ENCODE measurements at places on chromosomes 12 and 14.
A peak's percentile ranks its signal among the peaks of the same experiment; 100 is the strongest.

GRCh38 chr12:118103601-118104382, at the start of gene VSIG10:
Gene VSIG10, minus strand, starts transcription at chr12:118104011. Its CDS starts 340 bp downstream, at chr12:118103671.
- DNase-seq: peak; percentile 80

GRCh38 chr12:7142056-7142644, 12.0 kb downstream of the CLSTN3 start:
- DNase-seq: peak; percentile 85

- no peak for DNase-seq
Observed at GRCh38 chr12:123973552-123974341, 732 bp downstream of the ZNF664 start.

- no peak for DNase-seq
Observed at GRCh38 chr14:99261912-99262787, 9.8 kb downstream of the BCL11B start.

- DNase-seq: peak; percentile 53
Observed at GRCh38 chr12:31387466-31387865, 61.5 kb upstream of the SINHCAF start.

GRCh38 chr12:48973531-48973930, 2.0 kb upstream of the WNT10B start:
- DNase-seq: no peak

GRCh38 chr12:32105986-32106516, 596 bp upstream of the BICD1 start:
- no peak for DNase-seq

DNA sequence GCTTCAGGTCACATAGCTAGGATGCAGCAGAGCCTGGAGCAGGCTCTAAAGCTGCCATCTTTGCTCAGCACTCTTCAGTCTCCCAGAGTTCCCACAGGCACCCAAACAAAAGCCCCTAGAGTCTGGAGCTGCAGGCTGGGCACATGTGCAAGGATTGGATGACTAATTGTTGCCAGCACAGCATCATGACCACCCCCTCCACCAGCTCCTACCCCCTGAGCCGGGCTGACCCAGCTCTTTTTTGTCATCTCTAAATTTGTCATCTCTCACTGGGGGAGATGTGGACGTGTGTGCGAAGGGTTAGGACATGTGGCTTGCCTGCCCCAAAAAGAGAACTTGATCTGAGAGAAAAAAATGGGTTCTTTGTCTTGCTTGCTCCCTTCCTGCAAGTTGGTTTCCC, 4.3 kb upstream of the MMP19 start:
- DNase-seq: no peak

DNA sequence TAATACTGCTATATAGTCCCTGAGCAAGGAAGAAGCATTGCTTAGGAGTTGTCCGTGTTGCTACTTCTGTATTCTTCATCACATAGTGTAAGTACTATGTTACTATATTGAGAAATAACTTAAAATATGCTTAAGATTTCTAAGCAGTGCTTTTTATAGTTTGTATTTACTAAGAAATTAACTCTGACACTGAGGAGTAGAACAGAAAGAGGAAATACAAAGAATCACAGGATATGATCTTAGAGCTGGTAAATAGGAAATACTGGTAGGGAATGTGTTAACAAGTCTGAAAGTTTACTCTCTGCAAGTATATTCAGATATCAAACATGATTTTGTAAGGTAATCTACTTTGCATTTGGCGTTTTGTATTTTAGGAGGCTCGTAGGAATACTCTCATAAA, 15.5 kb downstream of the XPOT start:
- no peak for DNase-seq

DNA sequence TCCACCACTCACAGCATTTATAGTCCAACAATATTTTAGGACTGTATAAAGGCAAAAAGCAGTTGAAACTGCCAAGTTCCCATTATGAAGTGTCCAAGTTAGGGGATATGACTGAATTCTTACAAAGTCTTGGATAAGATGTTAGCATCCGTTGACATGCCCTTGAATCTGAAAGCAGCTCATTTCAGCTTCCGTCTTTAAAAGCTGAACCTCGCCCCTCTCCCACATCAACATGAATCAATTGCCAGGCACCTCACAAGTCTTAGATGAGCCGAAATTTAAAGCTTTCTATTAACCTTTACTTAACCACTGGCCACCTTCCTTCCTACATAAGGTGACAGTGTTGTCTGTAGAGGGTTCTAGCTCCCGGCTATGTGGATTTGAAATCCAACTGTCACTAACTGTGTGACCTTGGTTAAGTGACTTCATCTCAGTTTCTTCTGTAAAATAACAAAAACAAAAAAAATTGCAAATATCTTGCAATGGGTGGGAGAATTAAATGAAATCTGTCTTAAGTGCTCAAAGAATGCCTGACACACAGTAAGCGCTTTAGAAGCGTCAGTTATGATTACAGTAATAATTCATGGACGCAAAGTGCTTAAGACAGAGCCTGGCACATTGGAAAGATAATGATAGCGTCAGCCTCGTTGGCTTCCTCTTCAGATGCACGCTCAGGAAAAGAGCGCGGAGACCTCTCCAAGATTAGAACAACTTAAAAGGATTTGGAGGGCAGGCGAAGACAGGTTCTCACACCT, 1.2 kb downstream of the PPP1CC start:
- no peak for DNase-seq

GRCh38 chr14:103126873-103127304, 3.6 kb downstream of the TNFAIP2 start:
- no peak for DNase-seq

GRCh38 chr14:99296517-99296916, 24.5 kb upstream of the BCL11B start:
- DNase-seq: peak; percentile 49

DNA sequence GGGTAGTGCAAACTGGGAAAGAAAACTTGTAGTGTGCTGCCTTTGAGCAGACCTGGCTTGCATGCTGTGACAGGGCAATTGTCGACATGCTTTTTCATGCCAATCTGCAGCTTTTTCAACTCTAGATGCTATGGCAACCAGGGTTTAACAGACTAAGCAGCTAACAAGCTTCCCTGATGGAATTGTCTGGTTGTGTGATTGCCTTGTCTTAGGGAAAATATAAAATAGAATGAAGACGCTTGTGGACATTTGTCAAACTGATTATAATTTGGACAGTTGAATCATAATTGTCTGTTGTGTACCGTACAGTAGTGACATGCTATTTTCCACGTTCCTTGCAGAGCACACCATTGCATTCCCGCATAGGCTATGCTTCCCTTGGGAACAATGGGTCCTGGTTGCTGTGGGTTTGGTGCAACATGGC, 113.0 kb downstream of the FOXG1 start:
- DNase-seq: no peak

DNA sequence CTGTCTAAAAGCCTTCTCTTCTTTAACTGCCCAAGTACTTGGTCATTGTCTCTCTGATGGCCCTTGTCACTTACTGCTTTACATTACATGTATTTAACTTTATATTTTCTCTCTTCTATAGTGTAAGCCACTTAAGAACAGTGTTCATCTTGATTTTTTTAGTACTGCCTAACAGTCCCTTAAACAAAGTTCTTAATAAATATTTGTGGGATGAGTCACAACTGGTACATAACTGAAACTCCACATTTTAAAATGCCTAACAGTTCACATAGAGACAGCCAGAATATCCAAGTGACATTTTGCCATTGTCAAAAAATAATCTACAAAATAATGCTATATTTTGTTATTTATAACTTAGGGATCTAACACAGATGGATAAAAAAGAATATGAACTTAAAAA, 146.6 kb downstream of the STXBP6 start:
- no peak for DNase-seq

- DNase-seq: no peak
Observed at GRCh38 chr14:74664717-74665116, 48.2 kb downstream of the AREL1 start.

GRCh38 chr12:116959845-116960514, 49.2 kb downstream of the FBXW8 start:
- DNase-seq: no peak

DNA sequence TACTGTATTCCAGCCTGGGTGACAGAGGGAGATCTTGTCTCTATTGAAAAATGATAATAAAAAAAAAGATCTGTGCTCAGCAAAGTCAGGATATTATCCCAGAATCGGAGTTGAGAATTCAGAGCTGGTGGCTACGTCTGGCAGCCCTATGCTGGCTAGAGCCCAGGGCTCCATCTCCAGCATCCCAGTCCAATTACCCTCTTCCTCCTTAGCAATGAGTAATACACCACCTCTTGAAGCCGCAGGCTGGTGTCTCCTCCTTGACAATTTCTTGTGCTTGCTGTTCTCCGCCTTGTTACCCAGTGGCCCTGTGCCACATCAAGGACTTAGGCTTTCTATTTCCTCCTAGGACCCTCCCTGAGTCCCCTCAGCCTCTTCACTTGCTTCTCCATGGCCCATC, 38.4 kb upstream of the DDX11 start:
- DNase-seq: no peak

- no peak for DNase-seq
Observed at GRCh38 chr12:52603314-52603713, 2.1 kb upstream of the KRT72 start.

DNA sequence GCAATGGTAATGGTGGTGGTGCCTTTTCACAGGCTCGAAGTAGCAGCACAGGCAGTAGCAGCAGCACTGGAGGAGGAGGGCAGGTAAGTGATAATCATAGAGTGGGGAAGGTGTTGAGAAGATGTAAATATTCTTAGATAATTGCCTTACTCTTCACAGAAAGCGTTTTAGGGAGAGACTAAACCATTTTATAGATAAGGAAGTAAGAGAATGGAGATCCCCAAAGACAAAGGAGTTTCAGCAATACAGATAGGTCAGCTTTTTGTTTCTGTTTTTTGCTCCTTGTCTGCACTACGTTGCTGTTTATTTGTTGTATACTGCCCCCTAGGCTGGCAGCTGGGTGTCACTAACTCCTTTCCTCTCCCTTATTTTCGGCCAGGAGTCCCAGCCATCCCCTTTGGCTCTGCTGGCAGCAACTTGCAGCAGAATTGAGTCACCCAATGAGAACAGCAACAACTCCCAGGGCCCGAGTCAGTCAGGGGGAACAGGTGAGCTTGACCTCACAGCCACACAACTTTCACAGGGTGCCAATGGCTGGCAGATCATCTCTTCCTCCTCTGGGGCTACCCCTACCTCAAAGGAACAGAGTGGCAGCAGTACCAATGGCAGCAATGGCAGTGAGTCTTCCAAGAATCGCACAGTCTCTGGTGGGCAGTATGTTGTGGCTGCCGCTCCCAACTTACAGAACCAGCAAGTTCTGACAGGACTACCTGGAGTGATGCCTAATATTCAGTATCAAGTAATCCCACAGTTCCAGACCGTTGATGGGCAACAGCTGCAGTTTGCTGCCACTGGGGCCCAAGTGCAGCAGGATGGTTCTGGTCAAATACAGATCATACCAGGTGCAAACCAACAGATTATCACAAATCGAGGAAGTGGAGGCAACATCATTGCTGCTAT, 2.0 kb downstream of the SP1 start:
- DNase-seq: no peak

DNA sequence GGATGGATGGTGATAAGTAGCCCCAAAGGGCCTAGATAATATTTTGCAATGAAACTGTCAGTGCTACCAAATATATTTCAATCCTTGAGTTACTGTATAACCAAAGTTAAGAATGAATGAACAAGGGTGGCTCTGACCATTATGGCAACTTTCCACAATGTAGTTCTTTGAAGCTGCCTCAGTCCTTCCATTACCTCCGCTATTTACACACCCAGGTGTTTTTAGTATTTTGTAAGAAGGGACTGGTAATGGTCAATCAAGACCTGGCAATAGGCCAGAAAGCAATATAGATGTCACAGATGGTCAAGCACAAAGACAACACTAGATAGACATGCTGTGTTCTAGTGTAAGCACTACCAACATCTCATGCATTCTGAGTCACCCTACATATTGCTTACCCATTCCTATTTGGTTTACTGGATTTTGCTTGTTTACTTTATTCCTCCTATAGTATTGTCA, 16.3 kb downstream of the DUSP16 start:
- no peak for DNase-seq

DNA sequence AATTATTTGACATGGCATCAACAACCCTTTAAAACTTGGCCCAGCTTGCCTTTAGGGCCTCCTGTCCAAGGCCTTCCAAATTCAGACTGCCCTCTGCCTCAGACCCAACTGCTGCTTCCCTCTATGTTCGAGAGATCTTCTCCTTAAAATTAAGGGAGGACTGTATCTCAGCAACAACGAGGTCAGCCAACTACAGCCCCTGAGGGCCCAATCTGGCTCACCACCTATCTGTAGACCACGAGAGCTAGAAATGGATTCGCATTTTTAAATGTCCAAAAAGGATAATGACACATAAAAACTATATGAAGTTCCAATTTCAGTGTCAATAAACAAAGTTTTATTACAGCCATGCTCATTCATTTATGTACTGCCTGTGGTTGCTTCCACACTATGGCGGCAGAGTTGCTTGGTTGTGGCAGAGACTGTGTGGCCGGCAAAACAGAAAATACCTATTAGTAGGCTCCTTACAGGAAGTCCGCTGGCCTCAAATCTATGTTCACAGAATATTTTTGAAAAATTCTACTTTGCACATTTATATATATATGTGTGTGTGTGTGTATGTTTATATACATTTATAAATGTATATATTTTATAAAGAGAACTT, 1026.9 kb downstream of the BCL11B start:
- DNase-seq: no peak

GRCh38 chr12:1795221-1795784, 25.1 kb upstream of the LRTM2 start:
- DNase-seq: no peak

GRCh38 chr14:103847451-103848174, at the start of gene PPP1R13B:
Gene PPP1R13B, minus strand, starts transcription at chr14:103847575. Its CDS starts 268 bp downstream, at chr14:103847307.
- peak; percentile 94 for DNase-seq

- DNase-seq: no peak
Observed at GRCh38 chr14:93953739-93954515, 22.4 kb downstream of the ASB2 start.

DNA sequence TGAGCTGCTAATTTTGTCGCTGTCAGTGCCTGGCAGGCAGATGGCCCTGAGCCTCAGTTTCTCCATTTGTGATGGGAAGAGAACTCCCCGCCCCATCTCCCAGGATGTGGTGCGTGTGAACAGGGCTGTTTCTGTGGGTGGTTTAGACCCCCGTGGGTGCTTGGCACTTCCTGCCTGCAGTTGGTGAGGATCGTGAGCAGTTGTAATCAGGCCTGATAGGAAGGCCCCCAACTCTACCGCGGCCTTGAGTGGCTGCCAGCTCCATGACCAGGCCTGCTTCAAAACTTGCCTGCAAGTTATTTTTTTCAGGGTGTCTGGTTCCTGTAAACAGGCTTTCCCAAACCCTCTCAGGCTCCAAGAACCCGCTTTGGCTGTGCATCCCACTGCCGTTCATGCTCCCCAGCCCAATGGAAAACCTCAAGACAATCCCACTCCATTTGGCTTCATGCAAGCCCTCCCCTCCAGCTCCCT, 138.4 kb downstream of the ZFP36L1 start:
- DNase-seq: peak; percentile 30

- no peak for DNase-seq
Observed at GRCh38 chr12:114238808-114239207, 167.1 kb downstream of the TBX5 start.
